T-helper 1 cell (primary cell): ENCODE measurements at places on chromosomes 3 and 15.

DNA sequence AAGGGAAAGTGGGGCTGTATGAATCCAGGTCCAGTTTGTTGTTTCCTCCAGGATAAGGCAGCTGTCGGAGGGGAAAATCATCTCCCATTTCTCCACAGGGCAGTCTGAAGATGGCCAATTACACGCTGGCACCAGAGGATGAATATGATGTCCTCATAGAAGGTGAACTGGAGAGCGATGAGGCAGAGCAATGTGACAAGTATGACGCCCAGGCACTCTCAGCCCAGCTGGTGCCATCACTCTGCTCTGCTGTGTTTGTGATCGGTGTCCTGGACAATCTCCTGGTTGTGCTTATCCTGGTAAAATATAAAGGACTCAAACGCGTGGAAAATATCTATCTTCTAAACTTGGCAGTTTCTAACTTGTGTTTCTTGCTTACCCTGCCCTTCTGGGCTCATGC lies 911 bp downstream of the CCRL2 start:
- DNase-seq, result no peak

- no peak for DNase-seq
Measured at GRCh38 chr3:16249336-16249735, 15.4 kb downstream of the DPH3 start.

DNA sequence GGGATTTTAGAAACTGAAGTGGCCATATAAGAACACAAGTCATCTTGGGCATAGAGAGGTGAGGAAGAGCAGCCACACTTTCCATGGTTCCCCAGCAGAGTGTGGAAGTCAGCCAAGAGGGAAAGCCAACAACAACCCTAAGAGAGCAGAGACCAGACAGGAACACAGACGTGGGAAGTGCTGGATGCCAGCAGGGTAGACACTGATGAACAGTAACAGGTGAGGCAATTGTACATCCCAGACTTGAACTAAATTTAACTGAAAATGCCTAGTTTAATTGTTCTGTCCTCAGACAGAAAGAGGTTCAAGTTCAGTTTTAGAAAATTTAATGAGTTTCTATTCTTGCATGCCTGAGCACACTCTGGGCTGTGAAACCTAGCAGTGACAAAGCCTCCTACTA lies 212.1 kb downstream of the ATP8B4 start:
- DNase-seq, result no peak

DNA sequence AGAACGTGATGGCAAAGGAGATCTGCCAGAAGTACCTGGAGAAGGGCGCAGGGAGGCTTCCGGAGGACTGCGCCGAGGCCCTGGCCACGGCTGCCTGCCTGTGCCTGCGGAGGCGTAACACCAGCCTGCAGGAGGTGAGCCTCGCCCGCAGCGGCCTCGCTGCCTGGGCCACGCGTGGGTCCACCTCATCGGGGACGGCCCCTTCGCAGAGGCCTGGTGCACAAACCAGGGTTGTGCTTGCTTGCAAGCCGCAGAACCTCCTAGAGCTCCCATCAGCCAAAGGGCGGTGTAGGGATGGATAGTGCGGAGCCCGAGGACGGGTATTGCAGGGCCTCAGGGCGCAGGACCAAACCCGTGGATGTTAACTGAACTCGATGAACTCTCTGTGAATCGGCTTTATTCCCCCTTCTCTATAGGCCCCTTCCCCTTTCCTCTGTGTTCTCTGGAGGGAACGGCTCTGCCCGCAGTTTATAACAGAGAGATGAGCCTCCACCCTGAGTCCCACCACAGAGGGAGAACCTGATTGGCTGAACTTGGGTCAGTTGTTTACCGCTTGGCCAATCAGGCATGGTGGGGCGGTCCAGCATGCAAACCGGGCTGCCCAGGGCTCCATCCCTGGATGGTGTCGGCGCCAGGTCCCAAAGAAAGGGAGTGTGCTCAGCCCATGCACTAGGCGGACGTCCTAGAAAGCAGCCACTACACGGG lies 13.6 kb upstream of the TATDN2 start:
- no peak for DNase-seq

GRCh38 chr3:47315069-47315647 lies 32.4 kb downstream of the KLHL18 start:
- DNase-seq, result no peak

- DNase-seq, result no peak
Measured at GRCh38 chr3:155110022-155110421, 29.9 kb downstream of the MME start.

GRCh38 chr15:52220251-52220650 lies 29.1 kb upstream of the GNB5 start:
- DNase-seq, result no peak

DNA sequence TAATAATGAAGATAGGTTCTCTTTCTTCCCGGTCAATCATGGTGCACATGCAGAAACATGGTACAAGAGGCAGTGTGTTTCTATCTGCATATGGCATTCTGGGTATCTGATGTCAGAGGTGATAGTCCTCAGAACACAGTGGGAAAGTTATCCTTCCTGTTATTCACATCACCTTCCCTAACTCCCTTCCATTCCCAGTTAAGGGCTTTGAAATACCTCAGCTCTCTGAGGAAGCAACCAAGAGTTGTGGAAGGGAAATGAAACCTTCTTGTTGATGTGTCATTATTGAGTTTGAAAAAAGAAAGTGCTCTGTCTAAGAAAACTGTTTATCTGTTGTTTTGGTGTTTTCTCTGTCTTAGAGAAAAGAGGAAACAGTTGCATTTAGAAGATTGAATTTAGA lies 21.9 kb upstream of the P2RY13 start:
- no peak for DNase-seq

DNA sequence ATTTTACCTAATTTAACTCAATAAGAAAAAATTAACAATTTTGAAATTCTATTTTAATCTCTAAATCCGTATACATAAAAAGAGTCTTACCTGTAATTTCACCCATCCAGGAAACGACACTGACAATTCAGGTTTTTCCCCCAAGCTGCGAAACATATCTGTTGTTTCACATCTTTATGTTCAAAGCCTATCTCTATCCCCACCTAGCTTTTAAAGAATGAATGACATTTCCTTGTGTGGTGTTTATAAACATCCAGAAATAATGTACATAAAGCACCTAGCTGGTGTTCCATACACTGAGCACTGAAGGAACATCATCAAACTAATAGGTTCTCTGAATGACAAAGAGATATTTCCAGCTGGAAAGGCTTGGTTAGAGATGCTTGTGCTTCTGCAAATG lies 867.8 kb downstream of the SQOR start:
- DNase-seq, result no peak

- no peak for DNase-seq
Measured at GRCh38 chr15:97196048-97197014, 764.2 kb upstream of the ARRDC4 start.

DNA sequence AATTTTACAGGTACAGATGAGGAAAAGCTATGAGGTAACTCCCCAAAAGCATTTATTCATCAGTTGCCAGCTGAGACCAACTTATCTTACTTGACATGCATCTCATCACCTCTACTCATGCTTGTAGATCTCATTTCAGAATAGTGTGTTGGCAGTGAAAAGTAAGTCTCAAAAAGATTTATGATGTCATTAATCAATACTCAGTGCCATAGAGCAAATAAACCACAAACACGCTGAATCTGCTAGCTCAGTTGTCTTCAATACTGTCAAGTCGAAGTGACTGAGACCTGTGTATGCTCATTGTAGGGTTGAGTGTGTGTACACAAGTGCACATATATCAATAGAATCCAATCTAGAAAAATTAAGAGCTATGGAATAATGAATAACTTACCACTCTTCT lies 413.5 kb downstream of the CNTN3 start:
- DNase-seq, result no peak

DNA sequence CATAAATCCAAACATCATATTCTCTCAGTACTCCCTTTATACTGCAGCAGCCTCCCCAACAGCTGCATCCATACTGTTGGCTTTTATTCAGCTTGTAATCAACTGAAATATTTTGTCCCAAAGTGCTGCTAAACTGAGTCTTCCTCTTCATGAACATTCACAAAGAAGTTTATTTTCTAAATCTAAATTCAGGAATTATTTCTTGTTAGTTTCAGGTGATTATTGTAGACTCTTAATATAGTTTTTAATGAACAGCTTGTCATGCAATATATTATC lies 269.3 kb upstream of the UBE2E2 start:
- no peak for DNase-seq

DNA sequence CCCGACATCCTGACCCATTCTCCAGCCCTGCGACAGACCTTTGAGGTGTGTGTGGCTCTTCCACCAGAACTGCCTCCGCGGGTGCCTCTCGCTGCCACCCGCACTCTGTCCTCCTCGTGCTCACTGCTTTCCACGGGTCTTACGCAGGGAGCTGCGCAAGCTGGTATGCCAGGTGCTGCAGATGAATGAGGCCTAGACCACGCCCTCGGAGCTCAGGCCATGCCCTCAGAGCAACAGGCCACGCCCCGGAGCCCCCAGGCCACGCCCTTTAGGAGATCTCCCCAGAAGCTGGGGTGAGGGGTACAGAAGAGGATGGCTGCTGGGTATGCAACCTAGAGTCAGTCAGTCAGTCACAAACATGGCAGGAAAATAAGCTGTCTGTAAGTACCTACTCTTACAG lies 300.3 kb downstream of the GABRG3 start:
- DNase-seq, result no peak

- no peak for DNase-seq
Measured at GRCh38 chr3:147030274-147030673, 376.1 kb downstream of the ZIC4 start.

DNA sequence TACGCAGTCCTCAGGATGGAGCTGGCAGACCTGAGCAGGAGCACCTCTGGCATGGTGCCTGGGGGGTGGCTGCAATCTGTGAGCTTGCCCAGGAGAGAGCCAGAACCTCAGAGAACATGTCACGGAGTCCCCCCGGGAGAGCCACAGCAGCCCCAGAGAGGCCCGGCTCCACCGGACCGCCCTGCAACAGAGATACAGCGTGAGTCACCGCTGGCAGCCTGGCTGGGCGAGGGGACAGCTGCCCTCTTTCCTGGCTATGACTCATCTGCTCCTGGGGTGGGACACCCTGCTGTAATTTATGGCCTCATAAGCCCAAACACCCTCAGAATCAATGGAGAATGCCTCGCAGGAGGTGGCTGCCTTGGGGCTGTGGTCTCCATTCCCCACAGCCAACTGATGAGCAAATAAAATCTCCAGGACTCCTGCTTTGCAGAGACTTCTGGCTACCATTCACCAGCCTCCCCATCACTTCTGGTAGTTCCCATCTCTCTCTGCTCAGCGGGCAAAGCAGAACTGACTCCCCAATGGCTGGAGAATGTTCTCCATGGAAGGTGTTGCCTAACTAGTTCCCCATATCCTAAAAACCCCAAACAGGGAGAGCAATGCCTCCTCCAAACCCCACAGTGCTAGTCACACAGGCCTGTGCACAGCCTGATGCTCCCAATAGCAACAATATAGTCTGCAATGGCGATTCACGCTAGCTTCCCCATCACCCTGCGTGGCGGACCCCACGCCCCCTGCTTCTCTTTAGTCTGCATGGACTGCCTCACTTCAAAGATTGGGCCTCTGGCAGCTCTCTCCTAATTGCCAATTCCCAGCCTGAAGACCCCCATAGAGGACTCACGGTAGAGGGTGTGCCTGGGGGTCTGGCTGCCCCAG lies 21.6 kb downstream of the ACSBG1 start:
- DNase-seq, result no peak

- DNase-seq, result no peak
Measured at GRCh38 chr15:89356634-89357298, 22.1 kb upstream of the POLG start.

DNA sequence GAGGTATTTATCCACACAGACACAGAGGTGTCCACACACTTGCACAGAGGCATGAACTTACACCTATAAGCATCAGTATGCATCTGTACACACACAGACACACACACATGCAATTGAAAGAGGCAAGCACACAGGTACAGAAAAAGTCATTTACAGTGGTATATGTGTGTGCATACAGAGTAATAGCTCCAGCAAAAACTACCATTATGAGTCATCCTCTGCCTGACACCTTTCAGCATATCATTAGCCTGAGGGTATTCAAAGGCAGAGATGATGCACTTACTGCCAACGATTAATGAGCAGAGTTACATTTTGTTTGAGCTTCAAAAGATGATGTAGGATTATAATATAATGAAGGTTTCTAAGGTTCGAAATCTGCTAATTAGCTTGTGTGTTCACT lies 100.3 kb upstream of the TPRG1 start:
- DNase-seq, result peak; percentile 73

- DNase-seq, result no peak
Measured at GRCh38 chr15:58260205-58260724, 122.1 kb downstream of the AQP9 start.

GRCh38 chr3:193614430-193614829 lies 21.4 kb downstream of the OPA1 start:
- no peak for DNase-seq
